Activated naive CD8-positive, alpha-beta T cell treated with anti-CD3 and anti-CD28 coated beads for 36 hours (primary cell): ENCODE measurements at places on chromosomes 1 and 21.

GRCh38 chr1:94866164-94866807 lies 46.1 kb downstream of the SLC44A3 start:
- no peak for DNase-seq

DNA sequence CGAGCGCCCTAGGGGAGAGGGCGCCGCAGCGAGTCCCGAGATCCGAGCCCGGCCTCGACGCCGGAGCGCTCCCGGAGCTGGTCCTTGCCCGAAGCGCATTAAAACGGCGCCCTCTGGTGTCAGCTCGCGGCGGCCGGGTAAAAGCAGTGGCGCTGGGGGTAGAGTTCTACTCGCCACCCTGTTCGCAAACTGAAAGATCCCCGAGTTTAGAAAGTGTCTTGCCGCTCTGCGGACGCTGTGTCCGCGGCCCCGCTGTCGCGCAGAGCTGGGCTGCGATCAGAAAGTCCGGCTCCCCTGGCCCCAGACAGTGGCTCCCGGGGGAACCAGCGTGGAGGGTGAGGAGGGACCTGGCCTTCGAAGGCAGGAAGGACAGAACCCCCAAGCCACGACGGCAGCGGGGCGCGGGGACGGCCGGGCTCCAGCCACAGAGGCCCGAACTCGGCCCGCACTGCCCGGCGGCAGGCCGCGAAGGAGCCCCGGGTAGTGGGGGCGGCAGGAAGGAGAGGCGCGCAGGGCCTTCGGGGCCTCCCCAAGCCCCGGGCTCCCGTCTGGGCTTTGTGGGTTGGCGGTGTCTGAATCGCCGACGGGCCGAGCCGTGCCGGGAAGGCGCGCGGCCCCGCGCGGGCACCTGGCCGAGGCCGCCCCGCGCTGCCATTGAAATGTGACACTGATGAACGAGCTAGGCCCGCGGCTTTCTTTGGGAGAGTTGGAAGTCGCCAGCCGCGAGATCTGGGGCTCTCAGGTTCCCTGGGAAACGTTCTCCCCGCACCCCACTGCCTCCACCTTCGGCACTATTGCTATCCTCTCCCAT lies 39.1 kb upstream of the NFIA start:
- DNase-seq = peak; percentile 87

DNA sequence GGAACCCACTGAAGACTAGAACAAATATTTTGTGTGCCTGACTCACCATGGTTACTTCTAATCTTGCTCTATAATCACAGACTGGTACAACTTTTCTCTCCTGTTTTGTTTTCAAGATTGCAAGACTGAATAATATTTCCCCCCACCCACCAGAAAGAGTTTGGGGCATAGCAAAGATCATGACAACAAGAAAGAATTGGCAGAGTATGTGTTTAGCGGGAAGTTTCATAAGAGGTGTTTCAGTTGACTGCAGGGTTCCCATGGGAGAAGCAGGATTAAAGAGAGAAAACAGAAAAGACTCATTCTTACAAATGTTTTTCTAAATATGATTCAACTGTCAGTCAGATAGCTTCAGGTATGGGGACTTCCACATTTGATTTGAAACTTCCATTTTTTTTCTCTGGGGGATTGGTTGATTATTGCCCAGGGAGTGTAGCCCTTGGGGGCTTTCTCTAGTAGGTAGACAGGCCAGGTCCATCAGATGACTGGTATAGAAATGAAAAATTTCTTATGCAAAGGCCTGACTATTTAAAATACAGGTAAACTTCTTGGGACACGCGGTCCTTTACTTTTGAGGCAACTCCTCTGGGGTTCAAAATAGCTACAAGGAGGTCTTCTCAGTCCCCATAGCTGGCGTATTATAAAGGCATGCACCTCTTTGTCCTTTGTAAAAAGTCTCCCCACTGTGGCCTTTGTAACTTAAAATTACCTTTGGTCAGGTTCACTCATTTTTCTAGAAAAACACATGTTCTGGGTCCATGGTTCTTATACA lies 13.9 kb downstream of the OR14I1 start:
- DNase-seq = no peak

- no peak for DNase-seq
Measured at GRCh38 chr1:24551960-24552571, 3.8 kb upstream of the NCMAP start.

DNA sequence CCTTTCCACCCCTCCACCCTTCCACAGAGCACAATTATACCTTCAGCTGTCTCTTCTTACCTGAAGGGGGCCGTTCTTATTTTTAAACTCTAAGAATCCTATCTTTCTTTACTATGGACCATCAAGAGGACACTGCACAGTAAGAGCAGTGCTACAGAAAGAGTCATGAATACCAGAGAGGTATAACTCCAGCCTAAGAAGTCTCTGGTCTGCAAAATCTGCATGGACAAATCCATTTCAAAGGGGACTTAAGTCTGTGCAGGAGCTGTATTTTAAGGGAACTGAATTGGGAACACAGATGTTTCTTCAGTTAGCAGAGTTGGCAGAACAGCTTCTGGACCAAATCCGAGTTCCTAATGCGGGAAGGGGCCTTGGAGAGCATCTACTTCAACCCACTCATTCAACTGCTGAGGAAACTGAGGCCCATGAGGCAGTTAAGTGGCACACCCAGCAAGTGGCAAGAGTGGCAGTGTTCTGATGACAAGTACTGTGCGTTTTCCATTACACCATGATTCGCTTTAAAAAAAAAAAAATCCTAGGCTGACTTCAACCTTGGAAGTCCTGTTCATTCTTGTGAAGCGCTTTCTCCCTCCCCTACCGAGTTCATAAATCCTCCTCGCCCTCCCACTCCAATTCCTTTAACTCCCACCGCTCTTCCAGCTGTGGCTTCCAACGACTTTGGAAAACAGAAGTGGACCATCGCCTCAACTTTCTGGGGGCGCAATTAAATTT lies 1.8 kb downstream of the PLPP3 start:
- DNase-seq = no peak
